Foreskin fibroblast (primary cell): ENCODE measurements at places on chromosomes 7 and 10.

DNA sequence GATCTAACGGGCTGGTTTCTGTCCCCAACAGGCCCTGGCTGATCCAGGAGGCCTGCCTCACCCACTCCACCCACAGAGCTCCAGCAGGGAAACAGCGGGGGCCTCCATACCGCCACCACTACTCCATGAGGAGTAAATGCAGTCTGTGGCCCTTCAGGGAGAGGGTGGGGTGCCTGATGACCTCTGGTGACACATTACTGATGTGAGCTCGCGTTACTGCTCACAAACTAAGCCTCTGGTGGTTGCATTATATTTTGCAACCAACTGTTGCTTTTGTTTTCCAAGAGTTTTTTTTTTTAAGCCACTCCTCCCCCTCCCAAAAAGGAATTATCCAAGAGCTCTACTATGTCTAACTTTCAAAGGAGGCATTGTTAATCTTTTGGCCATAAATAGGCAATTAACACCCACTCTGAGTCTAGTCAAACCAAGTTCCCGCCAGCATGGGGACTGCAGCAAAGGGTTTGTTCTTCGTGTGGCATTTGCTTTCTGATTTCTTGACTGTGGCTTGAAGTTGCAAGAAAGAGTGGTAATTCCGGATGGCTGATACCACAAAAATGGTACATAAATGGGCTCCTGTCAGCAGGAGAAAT lies 72.6 kb downstream of the FAM53B start:
- DNase-seq: peak; percentile 40

DNA sequence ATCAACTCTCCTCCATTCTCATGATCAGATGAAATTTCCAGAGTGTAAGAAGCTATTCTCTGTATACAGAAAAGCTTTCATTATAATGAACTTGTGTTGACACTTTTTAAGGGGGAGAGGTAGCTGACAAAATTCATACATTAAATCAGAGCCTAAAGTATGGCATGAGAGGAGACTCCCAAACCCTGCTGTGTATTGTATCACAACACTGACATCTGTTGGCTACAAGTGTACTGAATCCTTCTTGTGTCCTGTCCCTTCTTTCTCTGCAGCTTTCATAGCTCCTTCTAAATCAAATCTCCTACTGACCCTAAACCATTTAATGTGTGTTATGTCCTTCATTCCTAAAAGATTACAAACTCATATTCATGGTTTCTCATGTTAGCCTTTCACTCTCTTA lies 70.9 kb downstream of the GCC1 start:
- DNase-seq: peak; percentile 14

- no peak for DNase-seq
These were observed 23.5 kb downstream of the HTR5A start for GRCh38 chr7:155093596-155093995.

GRCh38 chr10:106935978-106936451 lies 228.5 kb downstream of the SORCS1 start:
- DNase-seq: no peak

GRCh38 chr7:268991-269390 lies 21.0 kb upstream of the FOXL3 start:
- DNase-seq: no peak

- peak; percentile 95 for DNase-seq
These were observed 259.1 kb downstream of the KLF6 start for GRCh38 chr10:3525832-3526449.

- no peak for DNase-seq
These were observed 501.0 kb upstream of the GALNT17 start for GRCh38 chr7:70630818-70631457.
